Activated CD4-positive, alpha-beta T cell treated with anti-CD3 and anti-CD28 coated beads for 24 hours (primary cell): ENCODE measurements at places on chromosomes 16 and 17.

DNA sequence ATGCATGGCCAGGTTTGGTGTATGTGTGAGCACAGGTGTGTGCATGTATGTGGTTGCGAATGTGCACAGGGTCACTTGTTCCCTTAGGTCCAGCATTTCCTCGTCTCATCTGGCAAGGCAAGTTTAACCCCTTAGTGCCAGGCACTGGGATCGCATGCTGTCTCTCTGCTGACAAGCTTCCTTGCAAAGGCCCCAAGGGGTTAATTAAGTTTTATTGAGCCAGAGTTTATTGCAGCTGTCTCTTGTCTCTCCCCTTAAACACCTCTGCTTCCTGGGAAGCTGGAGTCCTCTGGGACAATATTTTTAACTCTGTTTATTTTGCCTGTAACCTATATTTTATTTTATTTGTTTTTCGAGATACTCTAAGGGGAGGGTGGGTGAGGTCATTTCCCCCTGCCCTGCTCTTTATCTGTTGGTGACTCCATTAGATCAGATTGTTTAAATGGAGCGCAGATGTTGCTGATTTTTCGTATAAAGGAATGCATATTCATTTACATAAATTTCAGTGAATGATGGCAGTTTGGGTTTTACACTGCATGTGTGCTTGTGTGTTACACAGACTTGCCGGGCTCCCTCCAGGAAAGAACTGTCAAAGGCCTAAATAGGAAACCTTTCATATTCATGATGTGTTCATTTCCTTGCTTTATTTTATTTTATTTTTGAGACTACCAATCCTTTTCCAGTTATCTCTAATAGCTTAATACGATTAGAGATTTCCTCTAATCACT is 99.7 kb downstream of the CBLN1 start:
- no peak for DNase-seq

DNA sequence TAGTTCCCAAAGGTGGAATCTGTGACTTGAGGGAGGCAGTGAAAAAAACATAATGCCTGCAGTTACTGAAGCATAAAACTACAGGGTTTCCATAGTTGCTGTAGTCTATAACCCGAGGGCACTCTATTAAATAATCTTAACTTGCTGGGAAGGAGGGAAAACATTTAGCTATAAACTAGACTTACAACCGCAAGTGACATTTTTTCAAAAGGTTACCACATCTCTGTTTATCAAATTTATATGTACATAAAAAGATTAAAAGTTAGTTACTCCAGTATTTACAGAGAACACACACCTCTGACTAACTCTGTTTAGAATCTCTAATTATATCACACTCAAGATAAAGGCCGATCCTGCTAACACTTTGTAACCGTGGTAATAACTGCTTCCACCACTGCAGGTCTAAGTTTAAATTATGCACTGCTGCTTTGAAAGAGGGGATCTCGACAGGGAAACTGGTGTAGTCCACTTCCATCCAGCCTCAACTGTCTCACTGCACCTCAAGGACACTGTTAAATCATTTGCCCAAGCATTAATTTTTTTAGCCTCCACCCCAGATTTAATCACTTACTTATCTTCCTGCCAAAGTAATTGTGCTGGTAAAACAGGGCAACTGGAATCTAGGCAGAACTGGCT is 14.6 kb downstream of the KCNJ16 start:
- DNase-seq: no peak

DNA sequence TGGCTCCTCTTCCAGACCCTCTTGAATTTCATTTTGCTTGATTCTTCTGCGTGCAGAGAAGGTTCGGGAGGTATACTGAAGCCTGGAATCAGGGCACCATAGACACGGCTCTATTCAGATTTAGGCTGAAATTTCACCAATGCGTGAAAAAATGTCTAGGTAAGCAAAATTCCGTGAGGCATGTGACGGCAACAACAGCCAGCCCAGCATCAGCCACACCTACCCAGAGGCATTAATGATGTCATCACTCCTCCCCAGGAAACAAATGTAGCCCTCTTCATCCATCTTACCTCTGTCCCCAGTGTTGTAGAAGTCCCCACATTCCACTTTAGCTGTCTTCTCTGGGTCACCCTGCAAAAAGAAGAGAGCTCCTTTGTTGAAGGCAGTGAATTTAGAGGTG is 50.8 kb upstream of the ACSM2B start:
- no peak for DNase-seq

DNA sequence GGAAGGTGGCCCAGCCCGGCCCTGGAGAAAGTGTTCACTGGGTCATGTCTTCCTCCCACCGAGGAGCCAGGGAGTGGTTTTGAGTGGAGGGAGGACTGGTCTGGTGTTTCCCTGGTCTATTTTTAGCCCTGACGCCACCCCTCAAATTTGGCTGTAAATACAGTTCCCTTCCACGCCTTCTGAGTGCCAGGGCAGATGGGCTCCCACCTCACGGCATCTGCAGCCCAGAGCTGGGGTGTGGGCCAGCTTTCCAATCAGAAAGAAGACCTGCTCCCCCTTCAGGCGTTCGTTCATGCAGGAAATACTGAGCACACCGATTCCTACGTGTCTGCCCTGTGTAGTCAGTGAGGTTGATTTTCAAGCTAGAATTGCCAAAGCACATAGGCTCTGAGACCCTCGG is 53.7 kb downstream of the SNX20 start:
- peak; percentile 18 for DNase-seq

DNA sequence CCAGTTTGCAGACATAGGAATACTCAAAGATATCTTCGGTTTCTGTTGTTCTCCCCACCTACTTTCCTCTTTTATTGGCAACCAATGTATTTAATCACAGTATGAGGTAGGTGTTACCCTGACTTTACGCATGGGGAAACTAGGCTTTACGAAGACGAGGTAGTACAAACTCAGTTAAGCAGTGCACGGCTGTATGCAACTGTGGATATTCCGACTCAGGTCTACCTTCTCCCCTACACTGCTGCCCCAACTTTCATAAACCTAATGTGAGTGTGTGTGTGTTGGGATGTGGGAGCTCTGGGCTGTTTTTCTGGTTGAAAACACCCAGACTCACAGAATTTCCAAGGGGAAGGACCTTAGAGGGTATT is 1.2 kb upstream of the GPT2 start:
- DNase-seq: no peak

GRCh38 chr17:61002316-61002736 is 324.7 kb downstream of the BCAS3 start:
- no peak for DNase-seq

- no peak for DNase-seq
Observed at GRCh38 chr16:12347365-12347764, 370.8 kb downstream of the SNX29 start.

DNA sequence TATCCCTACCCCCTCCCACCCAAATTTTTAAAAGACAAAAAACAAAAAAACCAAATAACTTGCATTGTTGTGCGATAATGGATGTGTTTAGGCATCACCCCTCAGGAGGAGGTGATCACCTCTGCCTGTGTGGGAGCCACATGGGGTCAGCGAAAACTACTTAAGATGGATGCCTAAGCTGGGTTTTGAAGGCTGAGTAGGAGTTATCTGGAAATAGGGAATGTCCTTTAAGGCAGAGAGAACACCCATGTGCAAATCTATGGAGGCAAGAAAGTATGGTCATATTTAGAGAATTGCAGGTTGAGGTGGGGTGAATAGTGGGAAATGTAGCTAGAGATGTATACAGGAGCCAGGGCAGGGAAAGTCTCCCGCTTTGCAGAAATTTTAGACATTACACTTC is 5.6 kb upstream of the TACO1 start:
- DNase-seq: no peak

- DNase-seq: no peak
Observed at GRCh38 chr16:20002936-20003335, 70.8 kb downstream of the GPR139 start.

- no peak for DNase-seq
Observed at GRCh38 chr16:85541181-85541580, 71.9 kb upstream of the GSE1 start.

- DNase-seq: peak; percentile 21
Observed at GRCh38 chr16:71426069-71426879, 15.6 kb downstream of the TLE7 start.

GRCh38 chr16:3611146-3611975 is at the start of gene SLX4:
SLX4 (minus strand) TSS chr16:3611606; CDS start chr16:3608964, 2,642 bp downstream.
- DNase-seq: peak; percentile 81

DNA sequence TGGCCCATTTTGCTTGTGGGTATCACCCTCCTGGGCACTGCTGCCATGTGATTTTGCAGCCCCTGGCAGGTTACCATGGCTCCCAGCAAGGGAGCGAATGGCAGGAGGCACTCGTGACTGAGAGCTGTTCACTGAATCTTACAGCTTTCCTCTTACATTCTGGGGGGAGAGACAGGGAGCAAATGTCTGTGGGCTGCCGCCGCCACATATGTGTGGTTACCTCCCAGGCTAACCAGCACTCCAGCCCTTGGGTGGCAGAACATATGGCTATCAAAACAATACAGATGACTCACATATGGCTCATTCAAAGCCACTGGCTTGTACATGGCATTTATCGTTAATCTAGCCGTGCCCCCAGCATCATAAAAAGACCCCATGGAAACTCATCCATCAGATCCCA is 19.8 kb downstream of the GTF3C1 start:
- no peak for DNase-seq

DNA sequence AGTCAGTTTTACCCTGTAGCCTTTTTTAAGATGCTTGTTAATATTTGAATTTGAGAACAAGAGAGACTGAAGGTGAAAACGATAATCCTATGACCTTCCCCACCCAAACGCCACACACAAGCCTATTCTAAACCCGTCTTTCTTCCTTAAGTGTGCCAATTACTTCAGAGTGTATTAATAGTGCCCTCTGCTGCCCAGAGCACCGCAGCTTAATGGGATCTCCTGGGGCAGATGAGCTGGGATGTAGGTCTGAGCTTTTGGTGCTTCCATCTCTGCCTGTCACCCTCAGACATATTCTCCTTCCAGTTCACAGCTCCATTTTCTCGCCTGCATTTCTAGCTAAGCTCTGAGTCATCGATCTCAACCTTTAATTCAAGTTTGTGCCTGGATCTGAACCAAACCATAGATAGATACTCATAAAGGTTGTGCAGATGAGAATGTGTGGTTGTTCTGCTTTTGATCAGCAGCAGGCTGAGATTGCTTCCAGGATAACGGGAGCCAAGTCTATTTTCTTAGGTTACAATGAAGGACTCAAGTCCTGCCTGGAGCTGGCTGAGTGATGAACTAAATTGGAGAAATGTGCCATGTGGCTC is 46.4 kb upstream of the CDH13 start:
- no peak for DNase-seq

DNA sequence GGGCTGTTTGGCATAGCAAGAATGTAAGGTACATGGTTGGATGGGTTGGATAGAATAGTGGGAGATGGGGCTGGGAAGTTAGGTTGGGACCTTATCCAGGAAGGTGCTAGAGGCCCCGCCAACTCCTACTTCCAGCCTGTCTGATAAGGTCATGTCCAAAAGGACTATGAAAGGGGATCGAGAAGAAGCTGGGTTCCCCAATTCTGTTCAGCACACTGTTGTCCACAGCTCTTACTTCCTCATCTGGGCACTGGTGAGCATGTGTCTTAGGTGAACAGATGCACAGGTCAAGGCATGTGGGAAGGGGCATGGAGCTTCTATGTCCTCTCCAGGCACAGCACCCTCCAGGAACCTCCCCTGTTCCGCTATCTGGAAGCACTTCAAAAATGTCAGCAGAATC is 5.6 kb upstream of the ULK2 start:
- no peak for DNase-seq

GRCh38 chr17:77884019-77884418 is 74.5 kb upstream of the TNRC6C start:
- DNase-seq: no peak

- no peak for DNase-seq
Observed at GRCh38 chr17:44549686-44550085, 7.6 kb upstream of the FZD2 start.

DNA sequence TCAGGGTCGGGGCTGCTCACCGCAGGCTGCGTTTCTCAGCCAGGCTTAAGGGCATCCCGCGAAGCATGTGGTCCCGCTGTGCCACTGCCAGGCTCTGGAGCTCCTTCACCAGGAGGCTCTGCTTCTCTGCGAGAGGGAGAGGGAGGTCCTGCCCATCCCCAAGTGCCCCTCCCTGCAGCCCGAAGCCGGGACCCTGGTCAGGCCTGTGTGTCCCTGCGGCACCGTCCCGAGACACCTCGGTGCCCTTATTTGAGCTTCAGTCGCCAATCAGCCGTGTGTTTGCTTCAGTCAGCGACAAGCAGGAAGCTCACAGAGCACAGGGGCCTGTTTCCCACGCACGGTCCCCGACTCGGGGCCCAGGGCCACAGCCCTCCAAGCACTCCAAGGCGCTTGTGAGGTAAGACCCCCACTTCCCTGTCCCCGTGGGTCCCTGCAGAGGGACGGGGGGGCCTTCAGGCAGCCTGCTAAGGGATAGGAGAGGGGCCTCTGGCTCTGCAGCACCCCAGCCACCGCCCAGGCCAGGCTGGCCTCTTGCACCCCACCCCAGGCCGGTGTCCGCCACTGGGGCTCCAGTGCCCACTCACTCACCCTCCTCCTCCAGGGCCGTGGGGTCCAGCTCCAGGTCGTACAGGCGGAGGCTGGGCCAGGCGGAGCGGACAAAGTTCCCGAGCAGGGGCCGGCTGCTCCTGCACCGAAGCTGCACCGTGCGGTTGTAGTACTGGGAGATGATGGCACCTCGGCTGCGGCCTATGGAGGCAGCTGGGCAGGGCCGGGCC is 3.2 kb downstream of the TMC6 start:
- DNase-seq: no peak

GRCh38 chr17:59786536-59787319 is 79.3 kb downstream of the VMP1 start:
- DNase-seq: peak; percentile 38

DNA sequence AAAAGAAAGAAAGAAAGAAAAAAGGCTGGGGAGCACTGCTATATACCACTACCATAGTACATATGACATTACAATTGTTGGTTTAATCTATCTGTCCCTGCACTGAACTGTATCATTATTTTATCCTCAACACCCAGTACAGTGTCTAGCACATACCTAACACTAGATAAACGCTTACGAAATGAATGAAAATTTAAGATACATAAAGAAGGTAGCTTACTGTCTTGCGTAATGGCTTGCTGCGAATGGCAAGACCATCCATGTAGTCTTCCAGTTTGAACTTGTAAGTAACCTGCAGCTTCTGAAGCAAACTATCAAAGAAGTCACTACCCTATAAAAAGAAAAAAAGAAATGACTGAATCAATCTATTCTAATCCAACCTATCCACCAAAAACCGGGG is 6.6 kb downstream of the SMG6 start:
- DNase-seq: no peak

DNA sequence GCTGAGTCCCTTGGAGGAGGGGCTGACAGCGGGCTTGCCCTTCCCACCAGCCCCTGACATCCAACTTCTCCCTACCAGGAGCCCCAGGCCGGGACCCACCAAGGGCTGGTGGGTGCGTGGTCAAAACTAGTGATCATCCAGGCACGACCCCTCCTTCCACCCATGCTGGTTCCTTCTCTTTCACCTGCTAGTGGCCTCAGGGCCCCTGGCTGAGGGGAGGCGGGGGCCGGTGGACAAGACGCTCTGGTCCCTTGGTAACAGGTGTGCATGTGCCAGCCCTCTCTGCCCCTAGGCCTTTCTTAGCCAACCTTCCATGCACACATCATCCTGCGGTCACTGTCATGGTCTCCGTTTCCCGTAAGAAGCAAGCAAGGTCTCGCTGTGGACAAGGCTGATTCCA is 8.4 kb downstream of the ZNF213 start:
- no peak for DNase-seq
